ENCODE measurements at places on chromosomes 5 and 9.

- no peak for DNase-seq
Measured at GRCh38 chr5:132787076-132787475, 10.0 kb upstream of the SEPTIN8 start.

DNA sequence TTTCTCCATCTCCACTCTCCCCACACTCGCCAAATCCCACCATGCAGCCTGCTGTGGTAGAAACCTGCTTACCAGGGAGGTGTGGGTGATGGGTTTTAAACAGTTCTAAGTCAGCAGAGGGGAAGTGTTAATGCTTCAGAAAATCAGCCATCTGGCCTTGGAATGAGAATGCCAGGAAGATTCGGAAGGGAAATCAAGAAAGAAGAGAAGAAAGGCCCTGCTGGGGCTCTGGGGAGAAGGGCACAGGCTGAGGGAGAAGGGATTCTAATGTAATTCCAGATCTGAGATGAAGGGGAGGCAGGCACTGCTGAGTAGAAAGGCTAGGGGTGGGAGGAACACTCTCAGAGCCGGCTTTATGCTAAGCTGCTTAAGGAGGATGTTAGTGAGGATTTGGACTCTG lies 434.7 kb upstream of the DMAC1 start:
- peak; percentile 73 for DNase-seq

DNA sequence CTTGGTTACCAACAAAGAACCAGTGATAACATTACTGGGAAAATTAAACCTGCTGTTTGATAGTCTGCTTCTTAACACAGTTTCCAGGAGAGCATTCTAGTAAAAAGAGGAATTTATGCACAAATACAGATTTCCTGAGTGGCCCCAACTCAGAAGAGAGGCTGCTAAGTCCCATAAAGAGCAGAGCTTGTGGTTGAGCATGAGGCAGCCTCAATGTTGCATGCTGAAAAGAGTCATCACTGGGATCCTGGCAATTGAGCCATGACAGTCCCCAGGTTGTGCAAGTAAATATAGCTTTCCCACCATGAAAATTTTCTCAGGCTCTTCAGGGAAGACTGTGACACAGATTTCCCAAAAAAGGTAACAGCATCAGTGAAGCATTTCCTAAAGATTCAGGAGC lies 47.5 kb upstream of the ADRB2 start:
- DNase-seq: no peak

DNA sequence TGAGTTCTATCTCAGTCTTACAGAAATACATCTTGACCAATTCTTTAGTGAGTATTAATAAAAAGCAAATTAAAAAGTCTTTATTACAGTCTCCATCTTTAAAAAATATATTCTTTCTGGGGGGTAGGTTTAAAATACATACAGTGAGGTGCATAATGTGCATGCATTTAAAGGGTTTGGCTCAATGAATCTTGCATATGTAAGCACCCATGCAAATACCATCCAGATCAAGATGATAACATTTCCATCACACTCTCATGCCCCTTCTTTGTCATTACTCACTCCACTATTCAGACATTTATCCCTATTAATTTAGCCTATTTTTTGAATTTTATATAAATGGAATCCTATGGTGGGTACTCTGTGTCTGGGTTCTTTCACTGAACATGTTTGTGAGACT lies 113.0 kb downstream of the APBA1 start:
- DNase-seq: no peak

DNA sequence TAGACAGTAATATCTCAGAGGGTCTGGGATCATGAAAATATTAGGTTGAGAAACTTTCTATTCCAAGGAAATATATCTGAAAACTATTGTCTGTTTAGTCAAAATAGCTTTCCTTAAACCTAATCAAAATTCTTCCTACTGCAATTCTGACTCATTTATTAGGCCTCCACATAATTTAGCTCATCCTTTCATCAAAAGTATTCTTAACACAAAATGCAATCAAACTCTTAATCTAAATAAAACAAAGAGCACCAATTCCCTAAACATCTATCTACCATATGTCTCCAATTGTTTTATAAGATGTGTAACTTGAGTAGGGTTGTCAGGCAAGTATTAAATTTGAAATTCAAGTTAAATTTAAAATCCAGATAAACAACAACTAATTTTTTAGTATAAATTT lies 142.1 kb downstream of the PLK2 start:
- DNase-seq: no peak

DNA sequence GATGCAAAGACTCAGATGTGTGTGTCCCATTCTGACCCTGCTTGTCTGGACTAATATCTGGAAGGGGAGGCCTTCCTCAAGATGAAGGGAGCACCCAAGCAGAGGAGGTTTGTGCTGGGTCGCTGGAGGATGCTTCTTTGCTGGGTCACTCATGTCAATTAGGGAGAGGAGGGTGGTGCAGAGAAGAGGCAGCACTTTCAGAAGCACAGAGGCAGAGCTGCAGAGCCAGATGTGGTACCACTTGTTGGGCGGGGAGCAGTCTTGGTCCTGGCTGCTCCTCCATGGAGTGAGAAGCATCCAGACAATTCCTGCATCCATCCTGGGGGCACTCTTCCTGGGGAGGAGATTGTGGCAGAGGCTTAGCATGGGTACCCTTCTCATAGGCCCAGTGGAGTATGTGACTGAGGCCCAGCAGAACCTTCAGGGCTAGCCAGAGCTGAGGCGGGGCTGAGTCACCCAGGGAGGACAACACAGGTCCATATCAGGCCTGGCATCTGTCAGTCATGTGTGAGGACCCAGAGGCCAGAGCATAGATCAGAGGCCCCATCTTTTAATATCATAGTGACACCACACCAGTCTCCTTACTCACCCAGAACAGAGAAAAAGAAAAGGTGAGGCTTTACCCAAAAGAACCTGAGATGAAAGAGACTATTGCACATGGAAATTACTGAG lies 59.8 kb downstream of the TNFSF15 start:
- DNase-seq: no peak

DNA sequence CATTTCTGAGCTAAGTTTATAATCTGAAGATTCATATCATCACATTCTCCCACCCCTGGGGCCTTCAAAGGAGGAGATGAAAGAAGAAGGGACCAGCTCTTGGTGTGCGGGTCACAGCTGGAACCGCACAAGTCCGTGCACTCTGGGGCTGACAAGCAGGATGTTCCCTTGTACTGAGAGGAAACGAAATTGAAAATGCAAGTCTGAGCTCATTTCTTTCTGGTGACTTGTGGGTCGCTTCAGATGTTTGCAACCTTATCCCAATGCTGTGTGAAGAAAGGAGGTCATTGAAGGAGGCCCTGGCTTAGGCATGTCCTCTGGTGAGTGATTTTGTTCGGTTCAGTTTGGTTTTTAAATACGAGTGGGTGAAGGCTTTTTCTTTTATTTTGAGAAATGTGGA lies 59.6 kb downstream of the C9orf152 start:
- no peak for DNase-seq

- no peak for DNase-seq
Measured at GRCh38 chr5:145495741-145496140, 339.4 kb downstream of the PRELID2 start.

- no peak for DNase-seq
Measured at GRCh38 chr5:67925511-67925910, 290.0 kb upstream of the PIK3R1 start.

GRCh38 chr9:8715788-8716187 lies 916.2 kb upstream of the DMAC1 start:
- no peak for DNase-seq

DNA sequence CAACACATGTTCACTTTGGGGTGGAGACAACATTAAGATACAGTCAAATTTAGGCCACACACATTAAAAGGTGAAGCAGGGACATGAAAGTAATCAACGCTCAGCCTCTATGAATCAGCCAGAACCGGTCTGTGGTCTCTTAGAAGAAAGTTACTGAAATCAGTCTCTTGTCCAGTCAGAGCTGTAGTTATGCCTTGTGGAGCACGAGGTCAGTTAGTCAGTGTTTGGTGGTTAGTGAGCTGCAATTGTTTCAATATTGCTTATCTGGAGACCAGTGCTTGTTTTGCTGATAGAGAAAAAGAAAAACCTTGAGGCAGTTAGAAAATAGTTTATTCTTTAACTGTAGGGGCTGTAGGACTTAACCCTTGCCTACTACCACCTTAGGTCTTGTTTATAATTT lies 157.8 kb upstream of the RASEF start:
- no peak for DNase-seq

GRCh38 chr5:1213508-1214162 lies 11.5 kb upstream of the SLC6A18 start:
- DNase-seq: no peak

GRCh38 chr5:149730620-149731331 lies 666 bp downstream of the PPARGC1B start:
- DNase-seq: no peak

DNA sequence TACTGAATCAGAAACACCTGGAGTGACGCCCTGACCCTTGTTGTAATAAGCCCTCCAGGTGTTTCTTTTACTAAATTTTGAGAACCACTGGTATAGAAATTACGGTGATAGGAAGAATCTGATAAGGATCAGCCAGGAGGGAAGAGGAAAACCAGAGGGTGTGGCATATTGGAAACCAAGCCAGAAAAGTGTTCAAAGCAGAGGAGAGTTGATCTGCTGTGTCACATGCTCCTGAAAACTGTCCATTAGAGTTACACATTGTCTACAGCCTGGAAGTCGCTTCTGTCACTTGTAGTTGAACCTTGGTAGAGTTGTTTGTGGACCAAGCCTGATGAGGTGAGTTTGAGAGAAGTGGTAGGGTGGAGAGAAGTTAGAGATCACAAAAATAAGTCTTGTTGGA lies 497.4 kb downstream of the ENC1 start:
- DNase-seq: no peak

GRCh38 chr5:62283005-62283404 lies 23.0 kb upstream of the KIF2A start:
- no peak for DNase-seq

DNA sequence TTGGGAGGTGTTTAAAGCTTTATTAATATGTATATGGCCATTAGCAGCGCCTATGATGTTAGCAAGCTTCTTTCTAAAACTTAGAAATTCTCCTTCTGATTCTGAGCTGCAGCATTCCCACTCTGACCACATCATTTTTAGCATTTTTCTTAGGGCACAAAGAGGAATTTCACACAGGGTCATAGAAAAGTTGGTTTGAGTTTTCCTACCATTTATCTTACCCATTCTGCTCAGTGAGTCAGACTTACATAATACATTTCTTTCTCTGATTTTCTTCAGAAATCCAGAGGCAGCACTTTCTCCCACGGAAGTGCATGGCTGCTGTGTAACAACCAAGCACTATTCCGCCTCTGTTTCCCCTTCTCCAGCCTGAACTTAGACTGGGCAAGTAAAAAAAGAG lies 246.6 kb downstream of the ARL15 start:
- no peak for DNase-seq

DNA sequence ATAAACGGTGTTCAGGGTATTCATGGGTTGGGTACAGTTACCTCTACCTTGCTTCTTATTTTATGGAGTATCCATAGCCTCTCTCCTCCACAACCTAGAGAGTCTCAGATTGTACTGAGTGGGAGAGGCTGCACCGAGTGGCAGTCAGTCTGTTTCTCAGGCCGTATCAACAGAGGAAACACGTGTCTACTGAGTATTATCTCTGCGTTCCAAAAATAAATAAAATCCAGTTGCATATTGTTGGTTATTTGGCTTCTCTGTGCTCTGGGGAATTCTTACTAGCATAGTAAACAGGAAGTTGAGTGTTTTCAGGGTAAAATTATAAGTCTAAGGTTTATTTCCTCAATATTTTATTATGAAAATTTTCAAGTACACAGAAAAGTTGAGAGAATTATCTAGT lies 231.0 kb downstream of the ARHGEF28 start:
- no peak for DNase-seq

DNA sequence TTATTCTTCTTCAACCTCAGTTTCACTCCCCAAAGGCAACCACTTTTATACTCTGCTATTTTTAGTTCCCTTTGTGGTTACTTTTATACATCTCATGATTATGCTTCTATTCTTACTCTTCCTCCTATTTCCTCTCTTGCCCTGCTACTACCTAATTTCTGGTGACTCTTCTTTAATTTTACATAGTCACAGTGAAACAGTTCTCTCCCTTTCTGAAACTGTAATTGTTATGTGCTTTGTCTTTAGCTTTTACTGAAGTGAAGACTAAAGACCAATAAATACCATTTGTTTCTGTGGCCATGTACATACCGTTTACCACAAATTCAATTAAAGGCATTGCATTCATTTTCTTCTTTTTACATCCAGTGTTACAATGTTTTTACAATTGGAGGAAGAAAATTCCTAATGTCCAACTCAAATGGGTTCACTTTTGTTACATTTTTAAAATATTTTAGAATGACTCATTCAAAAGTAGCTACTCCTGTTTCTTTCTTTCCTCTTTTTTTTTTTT lies 410.6 kb downstream of the PSAT1 start:
- DNase-seq: no peak

DNA sequence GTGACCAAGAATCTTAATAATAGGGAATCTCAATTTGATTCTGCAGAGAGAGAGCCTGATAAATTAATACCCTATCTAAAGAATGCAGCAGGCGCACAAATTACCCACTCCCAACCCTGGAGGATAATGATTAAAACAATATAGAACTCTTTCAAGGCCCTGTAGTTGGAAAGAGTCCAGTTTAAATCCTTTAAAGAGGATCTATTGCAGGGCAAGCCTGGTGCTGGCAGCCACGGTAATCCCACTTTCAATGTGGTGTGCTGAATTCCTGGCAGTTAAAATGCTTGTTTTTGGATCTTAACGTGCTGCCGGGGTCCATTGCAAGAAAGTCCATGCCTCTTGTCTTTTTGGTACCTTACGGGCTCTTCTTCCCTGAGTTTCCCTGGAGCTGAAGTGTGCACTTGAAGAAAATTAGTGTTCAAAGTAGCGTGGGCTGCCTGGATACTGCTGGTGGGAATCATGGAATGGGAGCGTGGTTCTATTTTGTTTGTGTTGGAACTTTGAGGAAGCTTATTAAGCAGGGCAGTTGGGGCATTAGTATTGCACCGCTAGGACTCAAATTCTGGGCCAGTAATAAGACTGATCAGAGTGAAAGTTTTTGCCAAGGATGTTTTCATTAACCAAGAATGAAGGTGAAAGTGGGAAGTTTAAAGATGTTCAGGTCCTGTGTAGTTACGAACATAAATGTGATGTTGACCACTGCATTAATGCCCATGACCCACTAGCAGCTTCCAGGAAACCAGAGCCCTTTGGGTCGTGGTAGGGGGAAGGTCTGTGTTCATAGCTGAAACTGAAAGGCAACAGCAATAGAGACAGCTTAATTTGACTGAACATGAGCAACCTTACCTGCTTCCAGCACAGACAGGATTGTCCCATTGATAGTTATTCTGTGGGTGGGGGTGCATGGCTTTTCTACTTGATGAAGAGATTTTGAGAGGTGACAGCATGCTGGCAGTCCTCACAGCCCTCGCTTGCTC lies 20.8 kb downstream of the MARCHF6 start:
- DNase-seq: no peak

All from NCI-H524 treated with DMSO at 0.1 percent for 48 hours (cell line).